ENCODE measurements at places on chromosomes 7 and 10.

DNA sequence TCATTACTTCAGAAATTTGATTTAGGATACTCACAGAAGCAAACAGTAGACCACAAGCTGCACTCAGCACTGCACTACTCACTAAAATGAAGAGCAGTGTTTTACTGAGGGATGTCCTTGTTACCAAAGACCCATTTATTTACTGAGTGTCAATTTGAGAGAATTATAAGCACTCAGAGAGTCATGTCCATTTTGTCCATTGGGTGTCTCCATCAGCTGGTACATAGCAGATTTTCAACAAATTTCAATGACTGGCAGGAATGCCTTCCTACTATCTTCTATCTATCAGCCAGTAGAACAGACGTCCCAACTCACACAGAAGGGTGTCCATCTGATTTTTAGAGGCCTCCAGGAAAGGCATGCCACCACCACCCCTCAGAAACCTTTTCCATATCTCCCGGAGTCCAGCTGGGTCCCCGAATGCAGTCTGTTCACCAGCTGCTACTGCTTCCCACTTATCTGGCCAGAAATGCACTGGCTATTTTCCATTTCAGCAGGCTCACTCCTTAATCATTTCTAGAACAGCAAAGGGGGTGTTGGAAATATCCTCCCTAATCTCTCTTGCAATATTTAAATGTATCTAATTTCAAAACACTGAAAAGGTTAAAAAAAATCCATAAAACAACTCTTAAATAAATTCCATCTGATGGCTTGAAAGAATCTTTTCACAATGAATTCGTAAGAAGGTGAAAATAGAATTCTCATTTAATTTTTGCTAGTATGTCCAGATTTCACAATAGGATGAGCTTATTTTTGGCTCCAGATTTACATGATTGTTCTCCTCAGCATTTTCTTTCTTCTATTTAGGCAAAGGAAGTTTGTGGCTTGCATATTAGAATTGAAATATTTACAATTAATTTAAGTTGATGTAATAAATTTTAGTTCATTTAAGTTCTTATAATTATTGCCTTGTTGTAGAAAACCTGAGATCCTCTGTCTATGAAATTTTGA is 1164.0 kb upstream of the CELF2 start:
- no peak for DNase-seq

DNA sequence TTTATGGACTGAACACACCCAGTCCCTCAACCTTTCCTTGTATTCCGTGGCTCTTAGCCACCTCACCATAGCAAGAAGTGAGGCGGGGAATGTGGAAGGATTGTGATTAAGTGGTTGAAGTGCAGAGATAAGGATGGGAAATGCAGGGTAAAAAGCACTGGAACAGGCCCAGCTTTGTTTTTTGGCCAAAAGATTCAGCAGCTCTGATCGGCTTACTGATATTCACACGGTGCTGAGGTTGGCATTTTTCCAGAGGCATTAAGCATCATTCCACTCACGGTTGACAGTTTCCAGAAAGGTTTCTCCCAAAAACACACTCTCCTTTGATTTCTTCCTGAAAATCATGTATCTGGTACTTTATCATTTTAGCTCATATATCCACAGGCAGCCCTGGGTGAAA is 544.2 kb downstream of the CNTNAP2 start:
- DNase-seq: no peak

GRCh38 chr10:51993475-51993874 is 294.1 kb upstream of the CSTF2T start:
- DNase-seq: no peak

GRCh38 chr10:94583124-94583523 is 37.5 kb downstream of the HELLS start:
- no peak for DNase-seq

GRCh38 chr7:2821161-2821841 is 22.8 kb downstream of the GNA12 start:
- no peak for DNase-seq

DNA sequence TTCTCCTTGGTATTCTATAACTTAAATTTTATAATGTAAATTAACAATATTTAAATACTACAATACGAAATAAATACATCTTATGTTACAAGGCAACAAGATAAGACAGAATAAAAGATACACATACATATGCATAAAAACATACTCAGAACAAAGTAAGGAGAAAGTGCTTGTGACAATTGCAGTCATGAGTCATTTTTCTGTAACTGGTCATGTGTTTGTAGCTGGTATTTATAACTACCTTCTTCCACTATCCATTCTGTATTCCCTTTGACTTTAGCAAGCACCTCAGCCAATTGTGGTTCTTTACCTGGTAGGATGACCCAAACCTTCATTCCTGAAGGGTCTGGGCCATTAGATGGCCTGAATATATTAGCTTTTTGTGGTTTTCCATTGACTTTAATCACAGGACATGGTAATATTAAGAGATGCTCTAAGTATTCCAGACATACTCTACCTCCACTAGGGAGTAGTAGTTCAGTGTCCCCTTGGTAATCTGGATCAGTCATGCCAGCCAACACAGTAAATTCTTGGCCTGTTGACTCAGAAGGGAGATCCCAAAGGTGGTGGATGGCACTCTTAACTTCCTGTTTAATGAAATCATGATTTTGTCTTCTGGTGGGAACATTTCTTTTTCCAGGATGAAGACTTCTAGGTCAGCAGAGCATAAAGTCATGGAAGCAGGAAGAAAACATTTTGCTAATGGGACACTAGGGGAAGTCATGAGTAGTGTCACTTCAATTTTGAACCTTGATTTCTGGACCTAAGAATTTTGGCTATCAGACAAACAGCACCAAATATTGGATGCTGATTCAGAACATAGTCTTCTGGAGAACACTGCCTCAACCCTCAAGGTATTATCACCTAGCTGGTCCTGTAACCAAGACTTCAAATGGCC is 733.7 kb upstream of the IGFBP3 start:
- DNase-seq: no peak

DNA sequence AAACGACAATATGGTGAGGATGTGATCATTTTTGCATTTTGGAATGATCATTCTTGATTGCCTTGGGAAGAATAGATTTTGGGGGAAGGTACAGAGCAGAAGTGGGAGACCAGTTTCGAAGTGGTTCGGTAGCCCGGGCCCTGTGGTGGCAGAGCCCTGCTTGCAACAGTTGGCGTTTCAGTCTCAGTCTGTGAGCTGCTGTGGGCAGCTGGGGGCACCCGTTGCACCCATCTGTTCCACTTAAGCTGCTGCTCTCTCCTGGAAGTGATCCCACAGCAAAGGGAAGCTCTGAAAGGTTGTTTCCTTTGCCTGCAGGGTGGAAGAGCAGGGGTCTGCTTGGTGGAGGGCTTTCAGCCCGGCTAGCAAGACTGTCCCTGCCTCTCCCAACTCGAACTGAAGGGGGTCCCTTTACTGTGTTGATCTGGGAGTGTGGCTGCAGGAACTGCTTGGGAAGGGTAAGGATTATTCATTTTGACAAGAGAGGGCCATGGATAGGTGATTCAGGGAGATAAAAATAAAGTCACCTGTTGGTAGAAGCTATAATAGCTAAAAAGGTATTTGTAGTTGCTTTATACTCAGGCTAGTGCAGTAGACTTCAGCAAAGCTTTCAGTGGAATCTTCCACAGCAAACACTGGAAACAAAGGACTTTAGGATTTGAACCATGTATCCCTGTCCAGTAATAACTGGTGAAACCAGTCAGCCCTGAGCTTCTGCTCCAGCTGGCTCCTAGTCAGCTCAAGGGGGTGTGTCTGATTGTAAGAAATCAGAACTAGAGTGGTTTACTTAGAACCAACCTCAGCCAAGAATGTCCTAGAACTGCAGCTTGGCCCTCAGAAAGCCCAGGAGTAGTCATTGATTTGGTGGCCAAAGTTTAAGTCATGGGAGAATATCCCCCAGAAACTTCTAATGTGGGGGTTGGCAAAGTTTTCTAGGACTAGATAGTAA is 53.1 kb upstream of the PDCD4 start:
- DNase-seq: no peak

- no peak for DNase-seq
Measured at GRCh38 chr7:2593036-2593727, 34.4 kb downstream of the IQCE start.

- DNase-seq: no peak
Measured at GRCh38 chr7:15326044-15326644, 235.7 kb downstream of the AGMO start.

- no peak for DNase-seq
Measured at GRCh38 chr10:96540240-96540639, 26.5 kb upstream of the TLL2 start.

DNA sequence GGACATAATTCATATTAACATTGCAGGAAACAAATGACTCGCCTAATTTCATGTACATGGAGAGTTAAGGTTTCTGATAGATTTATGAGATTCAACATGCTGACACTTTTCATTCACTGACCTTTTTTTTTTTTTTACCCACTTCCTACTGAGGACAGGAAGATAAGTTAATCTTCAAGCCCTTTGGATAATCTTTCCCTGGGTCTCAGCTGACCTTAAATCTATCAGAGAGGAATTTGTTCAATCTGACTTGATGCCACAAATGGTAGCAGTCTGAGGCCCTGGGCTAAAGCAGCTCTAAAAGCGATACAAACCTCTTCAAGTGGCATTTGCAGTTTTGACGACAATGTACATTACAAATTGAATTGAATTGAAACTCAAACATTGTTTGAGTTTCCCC is 493.3 kb upstream of the SORCS1 start:
- DNase-seq: no peak

DNA sequence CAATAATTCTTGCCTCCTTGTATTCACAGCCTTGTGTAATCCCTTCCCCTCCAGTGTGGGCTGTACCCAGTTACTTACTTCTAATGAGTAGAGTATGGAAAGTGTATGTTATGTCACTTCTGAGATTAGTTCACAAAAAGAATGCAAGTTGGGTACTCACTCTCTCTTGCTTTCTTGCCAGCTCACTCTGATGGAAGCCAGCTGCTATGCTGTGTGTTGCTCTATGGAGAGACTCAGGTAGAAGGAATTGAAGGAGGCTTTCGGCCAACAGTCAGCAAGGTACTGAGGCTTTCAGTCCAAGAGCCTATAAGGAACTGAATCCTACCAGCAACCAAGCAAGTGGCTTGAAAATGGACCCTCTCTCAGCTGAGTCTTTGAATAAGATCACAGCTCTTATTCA is 9.7 kb upstream of the BICC1 start:
- DNase-seq: no peak

GRCh38 chr7:74020390-74020789 is 7.6 kb upstream of the ELN start:
- DNase-seq: no peak

GRCh38 chr10:29827512-29827911 is 192.7 kb upstream of the SVIL start:
- no peak for DNase-seq

- peak; percentile 66 for DNase-seq
Measured at GRCh38 chr7:70647801-70648498, 484.0 kb upstream of the GALNT17 start.

GRCh38 chr10:20302033-20302432 is 485.8 kb downstream of the PLXDC2 start:
- DNase-seq: no peak

GRCh38 chr10:69327463-69328379 is 49.4 kb downstream of the HK1 start:
- no peak for DNase-seq

DNA sequence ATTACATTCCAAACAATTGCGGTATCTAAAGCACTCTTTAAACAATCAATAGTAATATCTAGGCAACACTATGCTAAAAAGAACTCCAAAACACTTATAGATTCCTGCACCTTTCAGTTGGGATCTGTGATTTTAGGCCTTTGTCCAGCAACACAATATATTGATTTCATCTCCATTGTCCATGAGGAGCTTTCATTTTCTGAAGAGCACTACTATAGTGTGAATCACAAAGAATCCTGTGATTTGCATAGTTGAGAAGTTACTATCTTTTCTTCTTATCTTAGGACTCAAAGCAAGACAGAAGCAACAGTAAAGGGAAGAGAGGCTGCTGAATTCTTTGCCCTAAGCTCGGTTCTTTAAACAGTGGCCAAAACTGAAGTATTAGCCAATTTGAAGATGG is 846.8 kb downstream of the IPMK start:
- DNase-seq: no peak

DNA sequence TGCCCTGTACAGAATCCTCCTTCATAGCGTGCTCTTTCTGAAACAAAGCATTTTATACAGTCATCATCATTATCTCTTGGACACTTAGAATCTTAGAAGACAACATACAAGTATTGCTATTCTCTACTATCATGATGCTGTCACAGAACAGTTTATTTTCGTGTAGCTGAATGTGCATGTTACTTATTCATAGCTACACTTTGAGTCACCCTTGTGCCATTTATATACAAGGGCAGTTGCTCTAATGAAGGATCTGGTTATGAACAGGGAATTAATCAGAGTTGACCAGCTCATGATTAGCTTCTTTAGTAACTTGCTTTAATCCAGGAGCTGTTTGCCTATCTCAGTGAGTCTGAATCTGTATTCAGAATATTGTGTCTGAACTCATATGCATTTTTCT is 11.2 kb downstream of the CASP2 start:
- no peak for DNase-seq

DNA sequence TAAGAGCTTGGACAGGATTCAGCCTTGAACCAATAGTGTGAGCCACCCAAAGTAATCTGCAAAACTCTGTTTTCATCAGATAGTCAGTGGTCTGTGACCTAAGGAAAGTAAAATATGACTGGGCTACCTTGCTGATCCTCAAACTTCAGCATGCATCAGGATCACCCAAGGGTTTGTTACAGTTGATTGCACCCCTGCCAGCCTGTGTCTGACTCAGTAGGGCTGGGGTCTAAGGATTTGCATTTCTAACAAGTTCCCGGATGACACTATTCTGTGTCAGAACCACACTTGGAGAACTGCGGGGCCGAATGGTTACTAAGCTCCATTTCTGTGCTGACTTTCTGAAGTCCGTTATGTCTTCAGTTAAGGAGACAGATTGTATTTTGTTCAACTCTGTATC is 40.6 kb upstream of the TSPAN13 start:
- DNase-seq: no peak

GRCh38 chr7:27730112-27730511 is 9.8 kb upstream of the TAX1BP1 start:
- no peak for DNase-seq

GRCh38 chr10:23742368-23742767 is 303.5 kb downstream of the OTUD1 start:
- no peak for DNase-seq

- no peak for DNase-seq
Measured at GRCh38 chr10:82464191-82464818, 589.3 kb downstream of the NRG3 start.

DNA sequence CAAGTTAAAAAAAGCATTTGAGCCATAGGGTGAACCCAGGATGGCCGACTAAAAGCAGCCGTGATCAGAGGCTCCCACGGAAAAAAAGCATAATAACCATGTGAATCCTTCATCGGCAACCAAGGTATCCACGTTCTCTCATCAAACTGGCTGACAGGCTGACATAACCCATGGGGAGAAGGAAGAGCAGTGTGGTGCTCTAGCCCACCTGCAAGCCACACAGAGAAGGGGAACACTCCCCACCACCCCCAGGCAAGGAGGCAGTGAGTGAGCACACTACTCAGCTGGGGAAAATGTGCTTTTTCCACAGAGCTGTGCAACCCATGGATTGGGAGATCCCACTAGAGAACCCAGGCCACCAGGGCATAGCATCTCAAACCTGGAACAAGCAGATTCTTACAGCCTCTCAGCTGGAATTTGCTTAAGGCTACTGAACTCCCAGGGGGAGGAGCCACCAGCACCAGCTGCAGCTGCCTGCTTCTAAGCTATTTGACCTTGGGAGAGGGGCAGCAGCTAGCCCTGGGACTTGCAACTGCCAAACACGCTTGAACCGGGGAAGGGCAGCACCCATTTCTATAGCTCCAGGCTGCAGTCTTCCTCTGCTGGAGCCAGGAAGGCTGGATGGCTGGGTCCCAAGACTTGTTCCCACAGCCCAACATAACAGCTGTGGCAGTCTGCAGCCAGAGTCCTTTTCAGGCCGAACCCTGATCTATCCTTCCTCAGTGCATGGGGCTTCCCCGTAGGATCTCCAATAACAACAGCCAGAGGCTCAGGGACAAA is 178.2 kb upstream of the NRG3 start:
- no peak for DNase-seq

Measured in stimulated activated CD4-positive, alpha-beta T cell treated with anti-CD3 and anti-CD28 coated beads, TNF-alpha, amount 100 ng/mL, for 24 hours (primary cell).